ENCODE measurements at places on chromosomes 5 and 9.

GRCh38 chr5:135578685-135579341 lies at the start of gene CXCL14:
CXCL14 (minus strand) TSS chr5:135578991; CDS start chr5:135578778, 213 bp downstream.
- no peaks in the 10 kb centered on the region for H3K4me1 ChIP-seq
- no peaks in the 10 kb centered on the region for H3K36me3 ChIP-seq
- no peaks in the 10 kb centered on the region for H3K27me3 ChIP-seq
- no peak for DNase-seq
- H3K4me3 ChIP-seq = peak within 1 kb of the TSS; percentile 16

DNA sequence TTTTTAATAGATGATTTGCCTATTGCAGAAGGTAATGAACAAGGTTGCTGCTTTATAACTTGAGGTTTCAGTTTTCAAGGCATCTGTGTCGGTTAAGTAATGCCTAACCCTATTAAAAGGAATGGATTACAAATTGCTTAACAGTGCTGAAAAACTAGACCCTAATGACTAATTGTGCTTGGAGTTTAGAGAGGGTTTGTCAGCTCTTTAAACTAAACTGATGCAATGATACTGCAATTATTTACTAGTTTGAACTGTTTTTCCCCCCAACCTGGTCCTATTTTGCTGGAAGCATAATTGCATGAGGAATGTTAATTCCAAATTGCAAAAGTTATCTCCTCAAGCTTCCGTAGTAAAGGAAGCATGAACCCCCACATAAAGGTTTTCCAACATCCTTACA lies 39.3 kb upstream of the TLX3 start:
- no peaks in the 10 kb centered on the region for H3K36me3 ChIP-seq
- H3K4me3 ChIP-seq = no peak overlapping the region
- H3K27me3 ChIP-seq = no peaks in the 10 kb centered on the region
- no peak overlapping the region for H3K27ac ChIP-seq

DNA sequence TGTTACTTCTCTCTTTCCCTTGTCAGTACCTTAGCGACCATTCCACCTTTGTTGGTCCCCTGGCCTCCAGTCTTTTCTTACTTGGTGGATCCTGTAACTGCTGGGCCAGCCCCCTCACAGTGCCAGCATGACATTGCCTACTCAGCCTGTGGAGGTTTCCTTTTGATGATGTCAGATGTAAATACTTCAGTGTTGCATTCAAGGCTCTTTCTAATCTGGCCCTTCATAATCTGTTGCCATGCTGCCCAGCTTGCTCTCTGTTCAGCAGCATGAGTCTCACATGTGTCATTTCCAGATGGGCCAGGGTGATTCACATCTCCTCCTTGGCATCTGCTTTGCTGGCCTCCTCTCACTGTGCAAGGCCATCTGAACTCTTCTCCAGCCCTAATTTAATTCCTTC lies 57.1 kb downstream of the MAST4 start:
- H3K4me3 ChIP-seq = no peak overlapping the region
- no peak for DNase-seq
- no peaks in the 10 kb centered on the region for H3K4me1 ChIP-seq

DNA sequence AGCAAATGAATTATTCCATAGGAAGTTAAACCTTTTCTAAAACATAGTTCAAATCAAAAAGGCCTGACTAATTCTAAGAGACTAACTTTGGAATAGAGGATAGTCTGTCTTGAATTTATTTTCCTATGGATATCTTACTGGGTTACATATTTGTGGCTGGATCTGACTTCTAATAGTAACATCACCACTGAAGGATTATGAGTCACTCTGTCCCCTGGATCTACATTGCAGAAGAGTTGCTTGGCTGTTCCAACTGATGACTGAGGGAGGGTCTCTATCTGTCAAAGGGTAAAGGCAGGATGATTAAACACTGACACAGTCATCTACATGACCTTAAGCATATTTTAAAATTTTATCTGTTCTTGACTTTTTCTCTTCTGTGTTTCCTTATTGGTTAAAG lies 119.6 kb upstream of the FST start:
- no peaks in the 10 kb centered on the region for H3K36me3 ChIP-seq
- H3K27ac ChIP-seq = no peak overlapping the region
- peaks cover 43% of the 10 kb centered on the region for H3K4me1 ChIP-seq

DNA sequence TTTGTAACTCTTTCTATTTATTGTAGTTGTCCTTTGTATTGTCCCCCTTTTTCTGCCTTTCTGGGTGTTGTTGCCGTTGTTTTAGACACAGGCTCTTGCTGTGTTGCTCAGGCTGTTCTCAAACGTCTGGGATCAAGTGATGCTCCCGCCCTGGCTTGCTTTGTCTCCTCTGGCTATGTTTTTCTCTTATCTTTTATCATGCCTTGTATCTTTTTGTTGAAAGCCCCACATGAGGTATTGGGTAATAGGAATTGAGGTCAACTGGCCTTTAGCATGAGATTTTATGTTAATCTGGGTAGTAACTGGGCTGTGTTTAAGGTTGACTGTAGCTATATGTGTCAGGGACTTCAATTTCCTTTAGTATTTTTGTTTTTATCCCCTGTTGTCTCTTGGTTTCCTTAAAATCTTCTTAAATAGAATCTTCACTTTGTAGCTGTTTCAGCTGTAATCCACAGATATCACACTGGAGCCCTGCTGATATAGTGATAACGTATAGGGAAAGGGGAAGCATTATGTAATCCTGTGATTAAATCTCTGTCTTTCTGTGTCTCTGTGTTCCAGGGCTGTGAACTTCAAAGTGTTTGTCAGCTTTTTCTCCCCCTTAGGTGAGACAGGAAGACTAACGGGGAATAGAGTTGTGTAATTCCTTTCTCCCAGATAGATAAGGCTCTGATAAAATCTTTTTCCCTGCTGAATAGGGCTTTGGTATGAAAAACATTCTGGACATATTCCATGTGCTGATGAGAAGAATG lies 25.9 kb upstream of the CACNA1B start:
- no peak overlapping the region for H3K27ac ChIP-seq
- no peaks in the 10 kb centered on the region for H3K4me1 ChIP-seq
- no peak for DNase-seq
- H3K27me3 ChIP-seq = no peaks in the 10 kb centered on the region
- no peaks in the 10 kb centered on the region for H3K36me3 ChIP-seq

DNA sequence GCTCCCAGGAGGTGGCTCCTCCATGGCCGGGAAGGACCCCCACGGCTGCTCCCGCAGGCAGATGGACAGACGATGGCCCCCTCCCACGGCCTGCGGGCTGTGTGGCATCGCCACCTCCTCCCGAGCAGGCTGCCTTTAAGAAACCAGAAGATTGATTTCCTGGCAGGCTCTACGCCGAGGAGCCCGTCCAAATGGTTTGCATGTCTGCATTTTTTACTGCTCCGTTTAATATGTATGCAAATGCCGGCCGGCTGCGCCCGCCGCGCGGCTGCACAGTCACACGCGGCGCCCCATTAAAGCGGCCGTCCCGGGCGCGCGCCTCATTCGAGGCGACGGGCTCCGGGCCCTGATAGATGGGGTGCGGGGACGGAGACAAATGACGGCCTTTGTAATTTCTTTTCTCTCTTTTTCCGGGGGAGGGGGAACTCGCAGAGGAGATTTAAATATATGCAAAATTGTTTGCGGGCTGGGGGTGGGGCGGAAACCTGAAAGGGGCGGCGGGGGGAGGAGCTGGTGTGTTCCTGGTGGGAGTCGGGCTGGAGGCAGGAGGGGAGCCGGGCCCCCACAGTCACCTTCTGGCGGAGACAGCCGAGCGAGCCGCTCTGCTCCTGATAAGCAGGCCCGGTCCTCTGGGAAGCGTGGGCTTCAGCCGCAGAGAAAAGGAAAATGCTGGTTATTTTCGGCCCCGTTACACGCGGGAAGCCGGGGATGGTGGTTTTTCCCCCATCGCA lies 158.7 kb upstream of the IER5L start:
- peak overlapping the region; percentile 95 for H3K27ac ChIP-seq
- H3K4me1 ChIP-seq = peaks cover 56% of the 10 kb centered on the region
- H3K36me3 ChIP-seq = no peaks in the 10 kb centered on the region
- no peaks in the 10 kb centered on the region for H3K27me3 ChIP-seq
- H3K4me3 ChIP-seq = peak overlapping the region; percentile 72

GRCh38 chr5:12292610-12293204 lies 388.5 kb upstream of the CTNND2 start:
- no peaks in the 10 kb centered on the region for H3K4me1 ChIP-seq
- H3K4me3 ChIP-seq = no peak overlapping the region
- no peak overlapping the region for H3K27ac ChIP-seq
- no peaks in the 10 kb centered on the region for H3K36me3 ChIP-seq
- no peaks in the 10 kb centered on the region for H3K27me3 ChIP-seq
- DNase-seq = no peak

GRCh38 chr9:101034222-101034621 lies 5.7 kb downstream of the PLPPR1 start:
- peaks cover 7% of the 10 kb centered on the region for H3K27me3 ChIP-seq
- no peak for DNase-seq
- H3K36me3 ChIP-seq = no peaks in the 10 kb centered on the region
- H3K4me3 ChIP-seq = no peak overlapping the region
- no peaks in the 10 kb centered on the region for H3K4me1 ChIP-seq

DNA sequence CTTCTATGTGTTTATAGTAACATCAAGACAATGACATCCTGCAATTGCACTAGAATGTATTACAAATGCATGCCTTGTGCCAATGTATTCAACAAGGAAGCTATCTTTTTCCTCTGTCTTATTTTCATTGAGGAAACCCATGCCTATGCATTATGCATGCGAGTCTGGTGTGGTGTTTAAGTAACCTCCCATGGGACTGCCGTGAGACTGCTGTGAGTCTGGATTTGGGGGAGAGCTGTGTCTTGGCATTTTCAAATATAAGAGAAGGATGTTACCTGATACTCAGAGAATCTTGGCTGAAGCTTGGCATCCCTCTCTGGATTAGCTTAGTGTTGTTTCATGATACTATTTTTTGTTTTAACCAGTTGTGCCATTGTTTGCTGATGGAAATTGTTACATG lies 98.3 kb downstream of the F2RL2 start:
- no peaks in the 10 kb centered on the region for H3K36me3 ChIP-seq
- H3K4me1 ChIP-seq = no peaks in the 10 kb centered on the region
- no peak overlapping the region for H3K4me3 ChIP-seq
- H3K27ac ChIP-seq = no peak overlapping the region

Measured in thoracic aorta (tissue), 2 donors.